IMR-90 (cell line): ENCODE measurements at places on chromosomes 3 and 15. TPM values are rescaled to one million over a fixed set of nuclear protein-coding genes. Genes with fewer than 3 reads are reported as not detected.

SHC4 gene
- total RNA-seq, result 2.5 and 2.7 TPM in 2 replicates

DAZL gene
- not detected in 2 replicates for total RNA-seq

CCNB2 gene
- 52.5 and 57.2 TPM in 2 replicates for total RNA-seq

CHRFAM7A gene
- 0.18 TPM in 1 of 2 replicates, not detected in the other for total RNA-seq

CCDC191 gene
- 0.72 and 0.83 TPM in 2 replicates for total RNA-seq

IMPG2 gene
- total RNA-seq, result 0.18 and 0.28 TPM in 2 replicates

IGSF10 gene
- total RNA-seq, result under 0.01 TPM in 2 replicates

SLC22A14 gene
- total RNA-seq, result under 0.01 TPM in 1 of 2 replicates, not detected in the other

TMC3 gene
- total RNA-seq, result not detected in 2 replicates
